Fibroblast of skin of left quadriceps (primary cell): ENCODE measurements at places on chromosomes 12 and 14.

DNA sequence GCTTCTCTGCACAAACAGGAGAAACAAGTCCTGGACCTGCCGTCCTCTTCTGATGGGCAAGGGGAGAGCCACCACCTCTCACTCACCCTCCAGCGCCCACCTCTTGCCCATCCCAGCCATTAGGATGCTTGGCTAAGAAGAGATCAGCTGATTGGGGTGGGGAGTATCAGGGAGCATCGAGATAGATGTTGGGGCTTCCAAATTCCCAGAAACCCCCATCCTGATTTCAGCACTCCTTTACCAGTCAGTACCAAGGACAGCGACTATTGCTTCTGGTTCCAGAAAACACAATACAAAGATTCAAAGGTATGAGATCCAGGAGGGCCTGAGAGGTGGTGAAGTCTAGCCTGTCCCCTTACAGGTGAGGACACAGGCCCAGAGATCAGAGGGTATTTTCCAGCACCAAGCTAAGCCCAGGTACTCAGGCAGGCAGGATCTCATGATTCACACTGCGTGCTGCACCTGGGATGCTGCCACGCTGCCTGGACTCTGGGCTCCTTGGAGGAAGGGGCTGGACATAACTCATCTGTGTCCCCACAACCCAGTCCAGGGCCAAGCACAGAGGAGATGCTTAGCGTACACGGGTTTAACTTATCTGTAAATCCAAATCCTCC, 76.6 kb downstream of the TUNAR start:
- no peak for DNase-seq

DNA sequence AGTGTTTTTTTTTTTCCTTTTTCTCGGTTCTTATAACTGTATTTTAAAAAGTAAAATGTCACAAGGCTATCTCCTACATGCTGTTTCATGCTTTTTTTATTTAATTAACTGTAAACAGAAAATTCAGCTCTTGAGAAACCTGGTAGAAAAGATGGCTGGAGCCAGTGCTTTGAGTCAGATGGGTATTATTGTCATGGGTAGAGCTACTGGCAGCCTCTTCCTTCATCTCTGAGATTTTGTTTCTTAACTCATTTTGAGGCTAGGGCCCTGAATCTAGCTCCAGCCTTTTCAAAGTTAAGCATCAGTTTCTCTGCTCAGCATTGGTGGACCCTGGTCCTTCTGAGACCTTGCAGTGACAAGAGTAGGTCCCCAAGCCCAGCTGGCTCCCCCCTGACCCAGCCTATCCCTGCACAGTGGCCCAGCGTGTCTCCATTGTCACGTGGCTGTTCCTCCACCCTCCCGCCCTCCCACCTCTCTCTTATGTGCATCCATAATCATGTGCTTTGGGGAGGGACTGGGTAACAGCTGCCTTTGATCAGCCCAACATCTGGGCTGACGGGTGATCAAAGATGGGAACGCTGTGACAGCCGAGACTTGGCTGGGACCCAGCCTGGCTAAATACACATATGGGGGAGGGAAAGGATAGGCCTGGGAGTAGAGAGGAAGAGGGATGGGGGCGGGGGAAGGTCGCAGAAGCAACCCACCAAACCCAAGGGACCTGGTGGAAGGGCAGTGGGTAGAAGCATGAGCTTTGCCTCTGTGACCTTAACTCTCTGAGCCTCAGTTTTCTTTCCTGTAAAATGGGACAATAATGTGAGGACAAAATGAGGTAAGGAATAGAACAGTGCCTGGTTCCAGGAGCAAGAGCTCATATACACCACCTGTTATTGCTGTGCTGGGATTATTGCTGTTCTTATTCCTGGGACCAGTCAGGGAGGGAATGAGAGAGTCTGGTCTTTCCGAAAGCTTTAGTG, 24.4 kb upstream of the RBM19 start:
- no peak for DNase-seq

DNA sequence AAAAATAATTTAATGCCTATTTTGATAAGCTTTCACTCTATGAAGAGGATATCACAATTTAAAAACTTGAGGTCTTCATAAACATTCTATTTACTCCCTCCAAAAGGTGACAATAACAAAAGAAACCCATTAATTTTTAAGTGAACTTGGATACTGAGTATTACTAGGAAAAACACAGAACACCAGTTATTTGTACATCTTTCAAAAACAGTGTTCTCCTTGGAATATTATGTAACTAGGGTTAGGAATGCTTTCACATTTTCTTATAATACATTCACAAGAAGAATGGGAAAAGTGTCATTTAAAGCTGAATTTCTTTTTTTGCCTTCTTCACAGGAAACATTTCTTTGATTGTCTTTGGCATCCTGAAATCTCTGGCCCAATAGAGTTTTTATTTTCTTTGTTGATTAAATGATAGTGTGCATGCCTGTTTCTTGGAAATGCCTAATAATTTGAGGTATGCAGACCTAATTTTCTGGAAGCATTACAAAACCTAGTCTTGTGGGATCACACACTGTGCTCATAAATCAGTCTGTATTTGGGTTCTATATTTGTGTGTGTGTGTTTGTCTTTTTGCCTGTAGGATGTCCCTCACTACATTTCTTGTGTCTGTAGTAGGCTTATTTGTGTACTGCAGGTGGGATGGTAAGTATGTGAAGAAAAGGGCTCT, 76.5 kb downstream of the WNK1 start:
- DNase-seq: peak; percentile 17

GRCh38 chr12:93572712-93573551, 457 bp downstream of the SOCS2 start:
- no peak for DNase-seq

- DNase-seq: no peak
Observed at GRCh38 chr12:95637010-95637409, 85.7 kb upstream of the USP44 start.

GRCh38 chr12:50566066-50566465, 61.3 kb downstream of the DIP2B start:
- no peak for DNase-seq

- no peak for DNase-seq
Observed at GRCh38 chr12:120598674-120599463, 17.7 kb upstream of the POP5 start.

GRCh38 chr14:71322655-71323250, 415.5 kb downstream of the PCNX1 start:
- no peak for DNase-seq

DNA sequence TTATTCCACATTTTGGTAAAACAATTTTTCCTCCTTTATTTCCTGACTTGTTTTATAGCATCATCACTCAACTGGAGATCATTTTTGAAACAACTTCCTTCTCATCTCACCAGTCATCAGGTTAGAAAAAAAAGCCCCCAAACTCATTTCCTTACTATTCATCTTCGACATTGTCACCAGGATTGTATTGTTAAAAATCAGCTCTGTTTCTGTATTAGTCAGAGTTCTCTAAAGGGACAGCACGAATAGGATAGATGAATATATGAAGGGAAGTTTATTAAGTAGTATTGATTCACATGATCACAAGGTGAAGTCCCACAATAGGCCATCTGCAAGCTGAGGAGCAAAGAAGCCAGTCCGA, 392.6 kb downstream of the FUT8 start:
- no peak for DNase-seq

GRCh38 chr12:52522346-52523011, 2.3 kb upstream of the KRT5 start:
- DNase-seq: no peak

- DNase-seq: no peak
Observed at GRCh38 chr12:101841069-101841468, 10.3 kb upstream of the GNPTAB start.

- DNase-seq: no peak
Observed at GRCh38 chr12:124616394-124617221, 49.2 kb upstream of the NCOR2 start.

GRCh38 chr14:105184461-105184860, 3.3 kb upstream of the NUDT14 start:
- no peak for DNase-seq

DNA sequence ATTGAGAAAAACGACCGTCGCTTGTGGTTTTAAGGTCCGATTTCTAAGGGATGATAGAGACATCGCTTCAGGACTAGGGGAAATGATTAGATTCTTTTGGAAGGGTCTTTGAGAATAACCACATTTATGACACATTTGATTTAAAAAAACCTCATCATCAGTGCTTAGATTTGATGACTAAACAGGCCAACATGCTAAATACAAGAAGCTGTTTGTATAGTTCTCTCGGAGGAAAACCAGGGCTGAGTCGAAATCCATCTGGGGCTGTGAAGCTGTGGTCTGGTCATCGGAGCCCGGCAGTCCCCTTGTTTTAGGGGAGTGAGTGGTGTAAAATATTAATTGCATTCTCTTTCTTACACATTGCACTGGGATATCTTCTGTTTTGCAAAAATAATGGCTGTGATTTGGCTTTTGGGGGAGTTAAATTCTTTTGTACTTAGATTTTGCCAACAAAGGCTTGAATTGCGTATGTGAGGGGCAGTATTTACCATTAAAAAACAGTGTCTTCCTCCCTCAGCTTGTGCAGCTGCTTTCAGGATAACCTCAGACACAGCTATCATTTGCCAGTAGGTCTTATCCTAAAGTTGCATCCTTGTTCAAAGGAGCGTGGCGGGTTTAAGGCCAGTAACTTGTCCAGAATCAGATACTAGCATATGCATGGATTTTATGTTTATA, 550 bp downstream of the GNG2 start:
- no peak for DNase-seq

- DNase-seq: no peak
Observed at GRCh38 chr14:61438497-61438859, 117.1 kb downstream of the PRKCH start.
